ENCODE measurements at places on chromosomes 16 and 17.

- DNase-seq, result peak; percentile 25
These were observed 1.8 kb upstream of the HELZ start for GRCh38 chr17:67246653-67247415.

GRCh38 chr16:78982096-78982744 lies 618.3 kb downstream of the MAF start:
- DNase-seq, result no peak

DNA sequence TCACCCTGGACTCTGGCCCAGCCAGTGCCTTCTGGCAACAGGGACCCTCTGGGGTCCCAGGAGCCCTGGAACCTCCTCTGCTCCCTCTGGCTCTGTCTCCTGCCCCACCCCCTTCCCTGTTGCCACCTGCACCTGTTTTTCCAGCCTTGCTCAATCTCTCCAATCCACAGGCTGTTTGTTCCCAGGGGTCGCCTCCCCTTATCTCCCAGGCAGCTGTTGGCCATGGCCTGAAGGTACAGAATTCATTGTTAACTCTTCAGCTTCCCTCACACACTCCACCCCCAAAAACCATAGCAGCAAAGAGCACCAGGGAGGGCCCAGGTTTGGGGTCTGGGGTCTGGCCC lies 39.3 kb upstream of the TOB1 start:
- DNase-seq, result no peak

DNA sequence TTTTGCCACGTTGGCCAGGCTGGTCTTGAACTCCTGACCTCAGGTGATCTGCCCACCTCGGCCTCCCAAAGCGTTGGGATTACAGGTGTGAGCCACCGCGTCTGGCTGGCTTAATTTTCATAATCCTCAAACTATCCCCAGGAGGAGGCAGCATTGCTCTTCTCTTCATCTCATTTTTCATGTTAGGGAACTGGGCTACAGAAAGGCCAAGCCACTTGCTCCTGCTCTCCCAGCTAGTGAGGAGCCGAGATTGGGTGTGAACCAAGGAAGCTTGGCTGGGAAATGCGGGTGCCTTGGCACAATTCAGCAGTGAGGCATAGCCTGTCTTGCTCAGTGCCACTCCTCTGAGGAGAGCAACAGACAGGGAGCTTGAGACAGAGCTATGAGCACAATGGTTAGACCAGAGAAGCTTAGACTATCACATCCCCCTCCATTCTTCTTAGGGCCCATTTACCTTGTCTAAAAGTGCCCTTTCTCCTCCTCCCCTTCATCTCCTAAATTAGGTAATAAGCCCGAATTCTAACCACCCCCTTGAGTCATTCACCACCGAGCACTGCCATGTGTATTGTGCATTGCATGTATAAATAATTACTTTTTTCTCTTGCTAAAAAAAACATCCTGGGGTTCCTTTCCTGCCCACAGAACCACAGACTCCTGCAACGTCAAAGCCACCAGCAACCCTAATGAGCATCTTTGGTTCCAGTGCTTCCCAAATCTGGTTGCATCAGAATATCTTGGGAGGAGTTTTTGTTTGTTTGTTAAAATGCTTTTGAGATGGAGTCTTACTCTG lies 20.0 kb upstream of the KIF19 start:
- DNase-seq, result no peak

- DNase-seq, result no peak
These were observed 80.4 kb downstream of the MRM3 start for GRCh38 chr17:862582-862981.

DNA sequence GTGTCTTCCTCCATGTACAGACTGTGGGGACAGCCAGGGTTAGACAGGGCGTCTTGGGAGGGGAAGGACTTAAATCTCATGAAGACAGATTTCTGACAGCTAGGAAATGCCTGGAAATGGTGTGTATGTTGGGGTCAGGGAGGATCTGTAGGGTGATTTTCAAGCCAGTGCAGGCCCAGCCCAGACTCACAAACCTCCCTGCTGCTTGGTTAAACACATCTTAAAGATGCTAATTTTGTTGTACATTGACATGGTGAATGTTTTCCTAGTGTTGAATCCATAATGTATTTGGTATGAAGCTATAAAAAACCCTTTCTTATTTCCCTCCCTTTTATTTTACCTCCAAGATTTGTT lies 238.3 kb downstream of the CCDC182 start:
- DNase-seq, result no peak
